Activated CD4-positive, CD25-positive, alpha-beta regulatory T cell treated with anti-CD3 and anti-CD28 coated beads, Interleukin-2, amount 50 U/mL, for 72 hours (primary cell): ENCODE measurements at places on chromosomes 13 and 19.

DNA sequence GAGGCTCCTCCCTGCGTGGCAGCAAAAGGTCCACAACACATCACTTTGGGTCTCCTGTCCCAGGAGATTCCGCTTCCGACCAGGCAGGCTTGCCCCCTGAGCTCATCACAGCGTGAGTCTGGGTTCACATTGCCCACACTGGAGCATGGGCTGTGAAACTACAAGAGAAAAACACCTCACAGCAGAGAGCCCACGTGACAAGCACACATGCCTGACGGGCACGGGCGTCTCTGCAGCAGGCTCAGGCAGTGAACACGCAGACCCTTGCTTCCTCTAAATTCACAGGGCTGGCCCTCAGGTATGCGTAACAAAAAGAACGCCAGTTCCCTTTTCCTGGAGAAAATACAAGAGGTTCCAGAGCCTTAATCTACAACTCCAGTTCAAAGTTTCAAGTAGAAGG, 41.9 kb downstream of the RASA3 start:
- peak; percentile 21 for DNase-seq

GRCh38 chr13:59495299-59495698, 668.4 kb downstream of the DIAPH3 start:
- no peak for DNase-seq

DNA sequence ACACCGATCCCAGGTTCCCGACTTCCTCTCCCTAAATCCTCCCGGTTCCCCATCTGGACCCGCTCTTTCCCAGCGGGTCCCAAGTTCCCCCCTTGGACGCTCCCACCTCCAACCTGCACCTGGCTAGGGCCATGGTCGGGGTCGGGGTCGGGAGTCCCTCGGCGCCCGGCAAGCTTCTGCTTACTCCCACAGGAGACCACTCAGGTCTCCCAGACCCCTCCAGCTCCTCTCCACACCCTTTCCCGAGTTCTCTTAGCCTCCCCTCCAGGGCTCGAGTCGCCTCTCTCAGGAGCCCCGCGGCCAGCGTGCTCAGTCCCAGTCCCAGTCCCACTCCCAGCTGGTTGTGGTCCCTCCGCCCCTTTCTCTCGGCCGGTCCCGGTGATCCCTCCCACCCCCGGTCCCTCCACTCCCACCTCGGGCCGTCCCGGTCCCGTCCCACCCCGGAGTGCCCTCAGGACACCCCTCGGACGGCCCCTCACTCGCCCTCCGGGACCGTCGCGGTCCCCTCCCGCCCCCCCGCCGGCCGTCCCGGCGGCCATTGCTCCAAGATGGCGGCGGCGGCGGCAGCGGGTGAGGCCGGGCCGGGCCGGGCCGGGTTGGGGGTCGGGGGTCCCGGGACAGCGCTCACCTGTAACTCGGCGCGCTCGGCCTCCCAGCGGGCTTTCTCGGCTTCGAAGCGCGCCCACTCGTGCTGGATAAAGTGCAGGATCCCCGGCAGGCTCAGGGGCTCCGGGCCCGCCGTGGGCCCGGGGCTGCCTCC, at the start of gene FKRP:
Gene FKRP (plus strand): TSS at position 537 of the 760 bp plus-strand sequence. CDS start 9,394 bp downstream, outside the sequence.
- DNase-seq = peak; percentile 59

DNA sequence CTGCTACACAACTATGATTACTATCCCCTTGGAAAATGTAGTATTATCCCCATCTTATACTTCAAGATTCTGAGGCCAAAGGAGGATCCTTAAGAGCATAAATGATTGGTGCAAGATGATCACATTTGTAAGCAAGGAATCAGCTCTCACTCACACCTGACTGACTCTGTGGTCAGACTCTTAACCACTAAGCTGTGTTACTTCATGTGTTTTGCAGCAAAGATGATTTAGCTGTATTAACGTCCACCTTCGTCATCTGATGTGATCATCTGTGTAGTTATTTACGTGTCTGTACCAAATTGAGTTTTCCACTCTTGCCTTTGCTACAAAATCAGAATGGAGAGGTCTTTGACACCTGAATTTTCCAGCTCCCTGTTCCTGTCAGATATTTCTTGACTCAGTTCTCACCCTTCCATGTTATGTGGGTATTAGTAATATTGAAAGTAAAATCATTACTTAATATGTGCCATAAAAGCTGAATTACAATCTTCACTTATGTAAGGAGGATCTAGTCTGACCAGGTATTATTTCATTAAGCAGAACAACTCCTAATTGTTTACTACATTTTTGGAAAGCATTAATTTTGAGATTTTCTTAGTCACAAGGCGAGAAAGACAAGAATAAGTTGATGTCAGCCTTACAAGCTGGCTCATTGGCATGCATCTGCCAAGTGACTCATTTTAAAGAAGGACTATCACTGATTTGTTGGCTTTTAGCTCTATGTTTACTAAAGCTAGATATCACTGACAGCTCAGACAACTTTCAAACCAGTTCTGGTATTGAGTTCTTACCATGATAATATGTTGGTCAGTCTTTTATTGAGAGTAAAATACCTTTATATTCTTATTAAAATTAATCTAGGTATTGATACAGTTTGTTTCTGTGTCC, 1279.8 kb upstream of the PCDH9 start:
- DNase-seq = no peak

DNA sequence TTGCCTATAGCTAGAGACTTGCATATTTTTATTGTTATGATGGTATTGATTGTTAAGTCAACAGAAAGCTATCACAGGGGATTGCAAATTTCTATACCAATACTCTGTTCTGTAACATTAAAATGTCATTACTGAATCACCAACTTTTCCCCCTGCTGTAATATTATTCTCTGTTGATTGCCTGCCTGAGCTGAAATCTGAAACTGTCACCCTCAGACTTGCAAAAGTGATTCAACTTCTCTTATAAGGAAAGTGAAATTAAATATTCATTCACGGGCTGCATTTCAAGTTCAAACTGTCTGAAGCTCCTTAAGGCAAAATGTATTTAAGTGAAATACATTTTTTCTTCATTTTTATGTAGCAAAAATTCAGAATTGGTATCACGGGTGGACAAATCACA, 723.2 kb downstream of the PCDH9 start:
- no peak for DNase-seq

DNA sequence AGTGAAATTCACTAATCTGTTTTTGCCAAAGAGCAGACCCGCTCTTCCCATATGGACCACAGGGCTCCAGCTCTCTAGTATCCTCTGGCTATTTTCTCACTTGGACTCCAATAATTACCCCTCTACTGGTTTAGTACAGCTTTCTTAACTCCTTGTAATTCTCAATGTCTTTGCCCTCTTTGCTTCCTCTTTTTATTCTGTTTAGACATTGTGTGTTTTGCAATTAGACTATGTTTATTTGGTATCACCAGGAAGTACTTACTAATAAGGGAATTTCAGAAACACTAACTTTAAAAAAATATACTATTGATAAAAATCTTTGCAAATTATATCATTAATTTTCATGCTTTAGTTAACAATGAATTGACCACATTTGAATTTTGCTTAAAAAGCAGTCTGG, 111.6 kb upstream of the OBI1 start:
- no peak for DNase-seq

- no peak for DNase-seq
These were observed 420.3 kb downstream of the PCDH17 start for GRCh38 chr13:58051807-58052375.

- DNase-seq = no peak
These were observed 2.2 kb downstream of the S1PR2 start for GRCh38 chr19:10228920-10229319.

DNA sequence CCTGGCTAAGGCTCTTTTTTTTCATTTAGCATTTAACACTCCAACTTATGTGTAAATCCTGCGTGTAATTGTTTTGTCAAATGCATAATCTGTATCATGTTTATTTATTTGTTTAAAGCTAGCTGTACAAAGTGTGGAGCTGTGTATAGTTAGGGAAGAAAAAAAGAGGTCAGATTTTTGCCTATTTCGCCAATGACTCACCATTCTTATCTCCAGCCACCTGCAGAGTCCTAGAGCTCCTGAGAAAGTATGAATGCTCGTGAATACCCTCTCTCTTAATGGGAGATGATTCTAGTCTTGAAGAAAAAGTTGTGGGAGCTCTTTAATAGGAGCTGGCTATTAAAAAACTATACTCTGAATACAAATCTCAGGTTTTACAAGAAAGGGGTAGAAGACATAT, 778.8 kb upstream of the SLITRK5 start:
- DNase-seq = no peak

- DNase-seq = no peak
These were observed 315.9 kb downstream of the SLC7A1 start for GRCh38 chr13:29279356-29280254.

DNA sequence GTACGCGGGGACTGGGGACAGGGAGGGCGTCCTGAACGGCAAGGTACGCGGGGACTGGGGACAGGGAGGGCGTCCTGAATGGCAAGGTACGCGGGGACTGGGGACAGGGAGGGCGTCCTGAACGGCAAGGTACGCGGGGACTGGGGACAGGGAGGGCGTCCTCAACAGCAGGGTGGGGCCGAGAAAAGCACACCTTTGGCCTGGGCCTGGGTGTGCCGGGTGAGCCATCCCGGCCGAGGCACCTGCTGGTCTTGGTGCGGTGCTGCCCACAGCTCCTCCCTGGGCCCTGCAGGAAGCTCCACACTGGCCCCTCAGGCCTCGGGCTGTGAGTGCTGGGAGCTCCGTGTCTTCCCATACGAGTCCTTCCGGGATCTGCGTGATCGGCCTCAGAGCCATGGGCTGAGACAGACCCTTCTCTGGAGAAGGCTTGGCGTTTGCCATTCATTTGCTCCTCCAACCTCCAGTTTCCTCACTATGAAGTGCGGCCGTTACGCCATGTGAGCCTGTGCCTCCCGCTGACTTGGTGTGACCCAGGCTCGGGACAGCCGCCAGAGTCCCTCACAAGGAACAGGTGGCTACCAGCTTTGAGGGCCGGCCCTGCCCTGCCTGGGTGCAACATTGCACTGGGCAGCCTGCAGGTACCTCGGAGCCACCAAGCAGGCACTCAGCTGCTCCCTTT, 7.8 kb upstream of the ZNF554 start:
- no peak for DNase-seq

DNA sequence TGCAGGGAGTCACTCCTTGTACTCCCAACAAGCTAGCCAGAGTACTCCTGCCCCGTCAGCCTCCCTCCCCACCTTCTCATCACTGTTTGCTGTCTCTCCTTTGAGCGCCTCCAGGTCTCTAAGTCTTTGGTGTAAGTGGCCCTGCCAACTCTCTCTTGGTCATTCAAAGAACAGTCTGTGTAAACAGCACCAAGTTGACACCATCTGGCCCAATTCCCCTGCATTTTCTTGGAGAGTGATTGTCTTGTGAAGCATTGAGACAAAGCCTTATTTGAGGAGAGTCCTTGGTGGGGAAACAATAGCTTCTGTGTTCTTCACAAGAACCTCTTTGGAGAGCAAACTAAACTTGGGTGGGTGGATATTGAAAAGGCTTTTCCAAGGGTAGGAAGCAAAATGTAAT, 114.6 kb upstream of the RNF113B start:
- DNase-seq = no peak

DNA sequence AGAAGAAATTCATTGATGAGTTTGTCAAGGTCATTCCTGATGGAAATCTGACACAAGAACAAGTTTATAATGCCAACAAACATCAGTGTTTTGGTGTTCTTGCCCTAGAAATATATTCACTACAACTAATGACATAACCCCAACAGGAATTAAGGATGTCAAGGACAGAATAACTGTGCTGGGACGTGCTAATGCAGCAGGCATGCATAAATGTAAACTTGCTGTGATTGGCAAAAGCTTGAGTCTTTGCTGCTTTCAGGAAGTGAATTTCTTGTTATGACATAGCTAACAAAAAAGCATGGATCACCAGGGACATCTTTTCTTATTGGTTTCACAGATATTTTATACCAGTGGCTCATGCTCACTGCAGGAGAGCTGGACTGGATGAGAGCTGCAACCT, 144.6 kb downstream of the KCTD12 start:
- no peak for DNase-seq

GRCh38 chr13:56528040-56528790, 612.5 kb upstream of the PRR20A start:
- DNase-seq = no peak

DNA sequence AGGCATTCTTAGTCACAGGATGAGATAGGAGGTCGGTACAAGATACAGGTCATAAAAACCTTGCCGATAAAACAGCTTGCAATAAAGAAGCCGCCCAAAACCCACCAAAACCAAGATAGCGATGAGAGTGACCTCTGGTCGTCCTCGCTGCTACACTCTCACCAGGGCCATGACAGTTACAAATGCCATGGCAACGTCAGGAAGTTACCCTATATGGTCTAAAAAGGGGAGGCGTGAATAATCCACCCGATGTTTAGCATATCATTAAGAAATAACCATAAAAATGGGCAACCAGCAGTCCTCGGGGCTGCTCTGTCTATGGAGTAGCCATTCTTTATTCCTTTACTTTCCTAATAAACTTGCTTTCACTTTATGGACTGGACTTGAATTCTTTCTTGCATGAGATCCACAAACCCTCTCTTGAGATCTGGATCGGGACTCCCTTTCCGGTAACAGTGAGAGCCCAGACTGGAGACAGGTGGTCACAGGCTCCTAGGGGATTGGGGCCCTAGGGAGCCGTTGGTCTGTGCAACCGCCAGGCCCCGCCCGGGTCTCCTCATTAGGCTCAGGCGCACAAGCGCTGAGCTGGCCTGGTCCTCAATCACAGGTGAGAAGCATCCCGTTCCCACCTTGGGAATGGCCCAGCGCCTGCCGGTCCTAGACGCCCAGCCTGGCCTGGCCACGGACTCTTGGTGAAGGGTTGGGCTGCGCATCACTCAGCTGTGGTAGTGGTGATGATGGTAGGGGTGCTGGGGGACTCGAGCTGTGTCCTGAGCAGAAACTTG, 10.9 kb upstream of the ZNF544 start:
- DNase-seq = no peak

DNA sequence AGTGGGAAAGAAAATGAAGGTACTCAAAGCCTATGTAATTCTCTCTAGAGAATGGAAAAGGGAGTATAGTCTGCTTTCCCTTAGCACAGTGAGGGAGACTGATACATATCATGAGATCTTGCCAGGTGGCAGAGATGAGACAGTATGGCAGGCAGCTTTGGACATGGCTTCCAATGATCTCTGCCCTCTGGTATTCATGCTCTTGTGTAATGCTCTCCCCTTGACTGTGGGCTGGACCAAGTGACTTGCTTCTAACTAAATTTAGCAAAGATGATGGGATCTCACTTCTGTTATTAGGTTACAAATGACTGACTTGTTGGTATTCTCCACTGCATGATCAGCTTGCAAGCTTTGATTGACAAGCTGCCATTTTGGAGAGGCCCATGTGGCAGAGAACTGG, 10.2 kb downstream of the ZNF132 start:
- DNase-seq = no peak

- no peak for DNase-seq
These were observed 38.2 kb upstream of the GJB6 start for GRCh38 chr13:20270163-20270865.
